ENCODE measurements at places on chromosomes 1 and 21. TPM values are rescaled to one million over a fixed set of nuclear protein-coding genes. Genes with fewer than 3 reads are reported as not detected.

The DEPDC1 gene
- total RNA-seq = 1.4 TPM

The PTAFR gene
- 3.4 TPM for total RNA-seq

The KLF17 gene
- total RNA-seq = not detected

The NGF gene
- total RNA-seq = 8.4 TPM

The PLEKHN1 gene
- total RNA-seq = 0.37 TPM

The LCE1C gene
- total RNA-seq = not detected

The DDR2 gene
- total RNA-seq = 33.7 TPM

The NBPF26 gene
- 13.4 TPM for total RNA-seq

The HRNR gene
- not detected for total RNA-seq

The MAP1LC3C gene
- not detected for total RNA-seq

The GMEB1 gene
- total RNA-seq = 8.2 TPM

The BTG2 gene
- total RNA-seq = 99.1 TPM

The ADAM15 gene
- total RNA-seq = 63.0 TPM

The CTSE gene
- not detected for total RNA-seq

The CAPN9 gene
- 0.31 TPM for total RNA-seq

The FTCD gene
- total RNA-seq = 0.35 TPM

The OPTC gene
- not detected for total RNA-seq

The LRRC71 gene
- not detected for total RNA-seq

The KIF21B gene
- 0.63 TPM for total RNA-seq

The TAS1R1 gene
- total RNA-seq = not detected

The RGS13 gene
- total RNA-seq = not detected

The ZNF648 gene
- total RNA-seq = not detected

The ASCL5 gene
- not detected for total RNA-seq

The C1orf141 gene
- not detected for total RNA-seq

The LCE2C gene
- total RNA-seq = not detected

The DRAXIN gene
- total RNA-seq = not detected

The RUNX3 gene
- 0.21 TPM for total RNA-seq

The FALEC gene
- not detected for total RNA-seq

The TNNT2 gene
- total RNA-seq = 6,033 TPM

The LRRC38 gene
- total RNA-seq = 3.0 TPM

The CSF3R gene
- total RNA-seq = 3.9 TPM

The ADAMTS4 gene
- 8.4 TPM for total RNA-seq

The RPS6KA1 gene
- total RNA-seq = 1.1 TPM

The TSPAN1 gene
- total RNA-seq = 3.0 TPM

The SARS1 gene
- 104 TPM for total RNA-seq

The WNT3A gene
- not detected for total RNA-seq

The TNFRSF1B gene
- 16.6 TPM for total RNA-seq

The RORC gene
- total RNA-seq = 3.6 TPM
